ENCODE measurements at places on chromosomes 7 and 10. TPM values are rescaled to one million over a fixed set of nuclear protein-coding genes. Genes with fewer than 3 reads are reported as not detected.

The CRPPA gene
- total RNA-seq: 1.7 TPM

The SMO gene
- total RNA-seq: 0.39 TPM

The NPC1L1 gene
- not detected for total RNA-seq

The SDK1 gene
- 0.40 TPM for total RNA-seq

The SFTPA2 gene
- total RNA-seq: not detected

The CLEC5A gene
- not detected for total RNA-seq

The GPNMB gene
- not detected for total RNA-seq

The OR2A1 gene
- not detected for total RNA-seq

The ANKRD1 gene
- total RNA-seq: not detected

The LIPF gene
- not detected for total RNA-seq

The GNGT1 gene
- not detected for total RNA-seq

The BLNK gene
- not detected for total RNA-seq

The PIP4K2A gene
- total RNA-seq: 152 TPM

The CPED1 gene
- total RNA-seq: not detected

The IL2RA gene
- total RNA-seq: 1,064 TPM

The AKR1C2 gene
- not detected for total RNA-seq

The WEE2 gene
- 0.17 TPM for total RNA-seq

The SLC26A3 gene
- total RNA-seq: not detected

The SPDYE6 gene
- not detected for total RNA-seq

The NAT16 gene
- not detected for total RNA-seq

The SORBS1 gene
- total RNA-seq: 1.6 TPM

The INTS1 gene
- total RNA-seq: 79.0 TPM

The KLF14 gene
- total RNA-seq: not detected

The GRM8 gene
- not detected for total RNA-seq
